ENCODE measurements at places on chromosomes 16 and 17.
A peak's percentile ranks its signal among the peaks of the same experiment; 100 is the strongest.

DNA sequence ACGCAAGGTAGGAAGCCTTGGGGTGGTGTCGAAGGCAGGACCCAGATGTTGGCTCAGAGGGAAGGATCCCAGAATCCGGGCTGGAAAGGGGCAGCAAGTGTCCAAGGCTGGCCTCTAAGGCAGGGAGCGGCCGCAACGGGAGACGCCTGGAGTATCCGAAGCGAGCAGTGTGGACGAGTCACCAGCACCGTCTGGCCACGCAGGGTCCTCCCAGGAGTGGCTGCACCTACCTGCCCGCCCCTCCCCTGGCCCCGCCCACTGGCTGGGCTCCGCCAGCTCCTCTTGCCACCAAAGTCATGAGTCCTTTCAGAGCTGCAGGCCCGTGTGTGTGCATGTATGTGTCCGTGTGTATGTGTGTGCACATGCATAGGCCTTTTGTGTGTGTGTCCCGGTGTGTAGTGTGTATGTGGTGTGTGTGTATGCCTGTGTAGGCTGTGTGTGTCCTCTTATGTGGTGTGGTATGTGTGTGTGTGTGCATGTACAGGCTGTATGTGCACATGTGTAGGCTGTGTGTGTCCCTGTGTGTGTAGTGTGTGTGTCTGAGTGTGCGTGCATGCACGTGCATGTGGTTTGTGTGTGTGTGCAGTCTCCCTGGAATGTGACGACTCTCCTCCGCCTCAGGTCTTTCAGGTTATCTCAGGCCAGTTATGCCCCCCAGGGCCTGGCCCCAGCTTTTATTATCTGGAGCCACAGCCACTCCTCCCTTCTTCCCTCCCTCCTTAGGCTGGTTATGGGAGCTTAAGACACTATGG, at the start of gene PRSS8:
PRSS8 (minus strand) TSS at position 193 of the 752 bp plus-strand sequence. CDS start 229 bp downstream, outside the sequence.
- no peak for DNase-seq

DNA sequence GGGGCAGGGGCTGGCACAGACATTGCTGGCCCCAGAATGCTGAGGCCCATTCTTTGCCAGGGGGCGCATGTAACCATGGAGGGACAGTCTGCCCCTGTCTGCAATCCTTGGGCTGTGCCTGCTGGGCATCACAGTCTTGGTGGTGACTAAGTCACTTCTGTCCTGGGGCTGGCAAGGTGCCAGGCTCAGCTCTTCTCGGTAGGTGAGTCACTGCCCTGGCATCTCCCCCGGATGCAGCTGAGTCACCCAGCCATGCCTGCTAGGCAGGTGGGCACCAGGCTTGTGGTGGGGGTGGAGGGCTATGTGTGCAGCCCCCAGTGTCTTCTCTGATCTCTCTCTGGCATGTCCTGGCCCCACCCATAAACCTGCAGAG, 5.6 kb downstream of the RARA start:
- DNase-seq: peak; percentile 87

DNA sequence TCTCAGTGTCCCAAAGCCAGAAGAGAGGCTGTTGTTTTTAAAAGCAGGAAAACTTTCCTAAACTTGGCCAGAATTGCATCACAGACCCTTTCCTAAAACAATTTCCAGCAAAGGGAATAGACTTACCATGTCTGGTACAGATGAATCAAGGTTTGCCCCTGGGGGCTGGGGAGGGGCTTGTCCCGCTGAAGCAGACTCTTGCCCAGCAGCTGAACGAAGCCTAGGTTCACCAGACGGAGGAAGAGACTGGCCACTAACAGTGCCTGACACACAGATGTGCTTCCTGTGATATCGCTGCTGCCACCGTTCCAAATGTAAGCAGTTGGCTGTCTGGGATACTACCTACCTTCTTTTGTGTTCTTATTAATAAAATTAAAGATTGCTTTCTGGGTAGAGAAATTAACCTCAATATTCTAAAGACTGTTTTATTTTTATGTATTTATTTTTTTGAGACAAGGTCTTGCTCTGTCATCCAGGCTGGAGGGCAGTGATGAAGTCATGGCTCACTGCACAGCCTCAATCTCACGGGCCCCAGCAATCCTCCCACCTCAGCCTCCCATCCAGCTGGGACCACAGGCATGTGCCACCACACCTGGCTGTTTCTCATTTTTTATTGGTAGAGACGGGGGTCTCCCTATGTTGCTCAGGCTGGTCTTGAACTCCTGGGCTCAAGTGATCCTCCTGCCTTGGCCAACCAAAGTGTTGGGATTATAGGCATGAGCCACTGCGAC, 13.5 kb downstream of the PRCD start:
- DNase-seq: no peak

- DNase-seq: no peak
These were observed 170.7 kb downstream of the DNAH9 start for GRCh38 chr17:11768981-11769380.

GRCh38 chr17:64784353-64785010, 122.4 kb upstream of the SMURF2 start:
- DNase-seq: no peak

GRCh38 chr16:81542609-81543570, 98.3 kb downstream of the CMIP start:
- DNase-seq: no peak

- peak; percentile 26 for DNase-seq
These were observed 1.5 kb upstream of the ALDH3A2 start for GRCh38 chr17:19646788-19647696.

GRCh38 chr16:6926762-6927161, 405.9 kb upstream of the RBFOX1 start:
- no peak for DNase-seq

DNA sequence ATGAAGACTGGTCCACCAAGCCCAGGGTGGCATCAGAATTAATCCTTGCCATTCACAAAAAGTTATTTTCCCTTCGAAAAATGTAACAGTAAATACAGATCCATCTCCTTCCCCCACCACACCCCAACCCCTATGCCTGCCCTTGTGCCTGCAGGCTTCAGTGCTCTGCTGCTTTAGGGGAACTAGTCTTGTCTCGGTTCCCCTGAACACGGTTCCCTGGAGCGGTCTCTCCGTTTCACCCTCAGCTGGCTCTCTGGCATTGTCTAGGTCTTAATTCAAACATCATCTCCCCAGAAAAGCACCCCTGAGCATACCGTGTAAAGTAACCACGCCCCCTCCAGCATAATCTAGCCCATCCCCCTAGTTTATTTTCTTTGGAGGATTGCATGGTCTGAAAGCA, 25.8 kb downstream of the EMP2 start:
- no peak for DNase-seq

DNA sequence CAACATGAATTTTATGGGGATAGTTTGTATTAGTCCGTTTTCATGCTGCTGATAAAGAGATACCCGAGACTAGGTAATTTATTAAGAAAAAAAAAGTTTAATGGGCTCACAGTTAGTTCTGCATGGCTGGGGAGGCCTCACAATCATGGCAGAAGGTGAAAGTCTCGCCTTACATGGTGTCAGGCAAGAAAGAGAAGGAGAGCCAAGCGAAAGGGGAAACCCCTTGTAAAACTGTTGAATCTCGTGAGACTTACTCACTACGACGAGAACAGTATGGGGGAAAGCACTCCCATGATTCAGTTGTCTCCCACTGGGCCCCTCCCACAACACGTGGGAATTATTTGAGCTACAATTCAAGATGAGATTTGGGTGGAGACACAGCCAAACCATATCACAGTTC, 181.5 kb downstream of the PRKCA start:
- DNase-seq: peak; percentile 26

DNA sequence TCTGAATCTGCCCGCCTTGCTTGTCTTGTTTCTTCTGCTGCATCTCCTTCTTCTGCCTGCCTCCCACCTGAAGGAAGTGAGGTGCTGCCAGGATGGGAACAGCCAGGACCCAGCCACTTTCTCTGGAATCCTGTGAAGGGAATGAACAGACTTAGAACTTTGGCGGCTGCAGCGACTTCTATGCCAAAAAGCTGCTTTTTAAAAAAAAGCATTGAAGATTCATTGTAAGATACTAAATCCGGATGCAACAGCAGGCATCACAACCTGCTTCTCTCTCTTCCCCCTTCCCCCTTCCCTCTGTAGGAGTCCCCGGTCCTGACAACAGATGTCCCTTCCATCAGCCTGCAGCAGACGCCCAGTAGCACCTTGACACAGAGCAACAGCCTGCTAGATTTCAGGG, 176.3 kb downstream of the HS3ST4 start:
- no peak for DNase-seq

GRCh38 chr16:6193718-6194117, 1096.1 kb upstream of the EEF2KMT start:
- DNase-seq: no peak

DNA sequence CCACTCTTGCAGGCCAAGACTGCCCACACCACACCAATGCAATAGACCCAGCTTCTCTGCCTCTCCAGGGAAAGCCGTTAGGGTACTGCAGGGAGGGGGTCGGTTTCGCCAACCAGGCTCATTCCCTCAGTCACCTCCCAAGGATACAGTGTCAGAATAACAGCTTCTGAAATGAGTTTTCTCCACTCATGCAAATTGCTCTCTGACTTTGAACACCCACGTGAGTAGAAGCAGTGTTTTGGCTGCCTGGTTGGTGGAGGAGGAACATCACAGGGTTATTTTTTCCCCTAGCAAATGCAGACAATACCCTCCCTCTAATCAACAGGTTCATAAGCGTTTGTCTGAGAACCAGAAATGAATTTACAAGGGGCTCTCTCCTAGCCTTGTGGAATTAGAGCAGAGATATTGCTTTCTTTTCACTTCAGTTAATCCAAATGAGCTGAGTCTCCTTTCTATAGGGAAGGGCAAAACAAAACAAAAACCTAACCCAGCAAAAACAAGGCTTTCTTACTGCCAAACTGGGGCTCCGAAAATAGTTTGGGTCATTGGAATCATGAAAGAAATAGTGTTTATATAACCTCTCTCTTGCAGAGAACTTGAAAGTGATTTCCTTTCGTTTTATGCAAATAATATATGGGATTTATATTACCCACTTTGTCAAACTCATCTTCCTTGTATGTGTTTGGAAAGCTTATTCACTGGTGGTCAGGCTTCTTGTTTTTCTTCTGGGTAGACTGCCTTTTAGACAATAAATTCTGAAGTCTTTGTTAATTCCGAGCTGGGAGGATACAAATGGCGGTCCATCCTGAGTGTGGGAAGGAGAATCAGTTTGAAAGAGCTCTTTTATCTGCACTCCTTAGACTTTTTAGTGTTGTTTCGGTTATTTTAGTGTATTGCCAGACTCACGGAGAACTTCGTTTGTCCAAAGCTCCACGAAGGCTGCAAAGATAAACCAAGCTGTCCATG, 229.9 kb downstream of the MSI2 start:
- no peak for DNase-seq

DNA sequence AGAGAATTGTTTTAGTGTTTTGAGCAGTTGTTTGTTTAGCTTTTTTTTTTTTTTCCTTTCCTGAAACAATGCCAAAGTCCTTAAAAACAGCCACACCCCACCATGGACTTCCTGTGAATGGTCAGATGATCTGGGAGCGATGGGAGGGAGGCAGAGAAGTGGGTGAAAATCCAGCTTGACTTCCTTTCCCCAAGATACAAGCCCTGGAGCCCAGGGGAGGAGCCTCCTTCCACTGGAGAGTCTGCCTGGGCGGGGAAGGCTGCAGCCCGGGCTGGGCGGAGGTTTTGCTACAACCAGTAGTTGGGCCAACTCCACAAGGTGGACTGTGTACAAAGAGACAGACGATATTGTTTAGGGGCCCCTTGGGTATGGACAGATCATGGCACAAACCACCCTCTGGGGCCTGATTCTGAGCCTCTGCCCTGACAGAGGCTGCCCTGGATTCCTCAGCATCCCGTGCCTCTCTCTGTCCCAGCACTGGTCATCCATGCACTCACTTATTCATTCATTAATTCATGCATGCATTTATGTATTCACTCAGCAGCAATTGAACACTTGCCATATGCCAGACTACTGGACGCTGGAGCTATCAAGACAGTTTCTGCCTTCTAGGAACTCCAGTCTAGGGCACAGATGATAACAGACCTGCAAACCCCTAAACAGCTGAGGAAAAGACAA, 29.8 kb downstream of the WSB1 start:
- DNase-seq: peak; percentile 62

- no peak for DNase-seq
These were observed 5.6 kb upstream of the SHMT1 start for GRCh38 chr17:18368946-18369345.

GRCh38 chr16:79805621-79806020, 205.1 kb upstream of the MAF start:
- no peak for DNase-seq

DNA sequence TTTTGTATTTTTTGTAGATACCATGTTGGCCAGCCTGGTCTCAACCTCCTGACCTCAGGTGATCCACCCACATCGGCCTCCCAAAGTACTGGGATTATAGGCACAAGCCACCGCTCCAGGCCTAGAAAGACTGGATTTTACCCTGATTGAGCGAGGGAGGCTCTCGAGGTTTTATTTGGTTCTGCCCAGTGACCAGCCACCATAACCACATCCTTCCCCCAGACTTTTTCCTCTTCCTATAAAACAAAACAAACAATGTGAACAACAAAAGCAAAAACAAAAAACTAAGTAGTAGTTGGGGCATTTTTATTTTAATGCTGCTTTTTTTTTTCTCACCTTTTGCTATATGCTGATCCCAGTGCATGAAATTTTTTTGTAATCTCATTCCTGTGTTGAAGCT, 509.6 kb downstream of the MAF start:
- no peak for DNase-seq

- DNase-seq: no peak
These were observed 216.6 kb upstream of the KCNJ16 start for GRCh38 chr17:69858460-69858859.

DNA sequence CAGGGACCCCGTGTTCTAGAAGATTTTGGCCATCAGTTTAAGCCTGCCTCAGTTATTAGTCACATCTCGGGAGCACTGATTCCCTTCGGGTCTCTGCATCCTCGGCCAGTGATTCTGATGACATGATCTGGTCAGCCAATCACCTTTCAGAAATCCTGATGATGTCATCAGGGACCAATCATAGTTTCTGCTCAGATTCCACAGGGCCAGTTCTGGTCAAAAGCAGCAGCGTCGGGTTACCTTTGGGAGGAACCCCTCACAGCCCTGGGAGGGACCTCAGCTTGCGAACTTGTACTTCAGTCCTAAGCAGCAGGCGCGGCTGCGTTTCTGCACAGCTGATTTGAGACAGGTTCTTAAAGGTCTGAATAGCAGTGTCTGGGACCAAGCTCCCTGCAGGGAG, 13.9 kb downstream of the KDM8 start:
- no peak for DNase-seq

DNA sequence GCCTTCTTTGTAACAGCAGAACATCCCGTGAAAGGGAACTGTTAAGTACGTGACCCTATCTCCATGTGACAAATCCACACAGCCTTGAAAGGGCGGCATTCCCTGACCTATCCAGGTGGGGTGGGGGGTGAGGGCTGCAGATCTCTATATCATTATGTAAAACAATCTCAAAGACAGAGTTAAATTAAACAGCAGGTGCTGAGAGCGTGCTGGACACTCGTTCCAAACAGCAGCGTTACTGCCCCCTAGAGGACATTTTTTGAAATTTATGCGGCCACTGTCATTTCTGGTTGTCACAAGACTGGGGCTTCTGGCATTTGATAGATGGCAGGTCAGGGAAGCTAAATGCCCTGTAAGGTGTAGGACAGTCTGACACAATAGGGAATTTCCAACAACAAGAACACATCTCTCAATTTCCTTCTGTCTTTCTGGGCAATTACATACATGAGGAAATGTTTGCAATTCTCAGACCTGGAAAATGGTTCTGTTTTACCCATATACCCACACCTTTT, 6.7 kb upstream of the SLC25A39 start:
- DNase-seq: peak; percentile 95

GRCh38 chr16:51134876-51135275, 16.2 kb downstream of the SALL1 start:
- DNase-seq: no peak

Data from inflammatory macrophage (primary cell).